ENCODE measurements at places on chromosomes 4 and X. TPM values are rescaled to one million over a fixed set of nuclear protein-coding genes. Genes with fewer than 3 reads are reported as not detected.

KLHL13 gene
- total RNA-seq, result 0.48 TPM

- DNase-seq, result no peak
These were observed 36.9 kb downstream of the RP2 start for GRCh38 chrX:46873746-46874145.

DNA sequence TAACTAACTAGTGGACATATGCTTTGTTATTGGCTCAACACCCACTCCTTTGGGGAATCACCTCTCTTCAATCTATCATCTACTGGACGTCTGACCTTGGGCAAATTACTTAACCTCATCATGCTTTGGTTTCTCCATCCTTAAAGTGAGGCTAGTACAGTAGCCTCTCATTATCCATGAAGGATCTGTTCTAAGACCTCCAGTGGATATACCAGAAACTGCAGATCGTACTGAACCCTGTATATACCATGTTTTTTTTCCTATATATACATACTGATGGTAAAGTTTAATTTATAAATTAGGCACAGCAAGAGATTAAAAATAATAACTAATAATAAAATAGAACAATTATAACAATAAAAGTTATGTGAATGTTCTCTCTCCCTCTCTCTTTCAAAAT, 56.2 kb downstream of the HMGB3 start:
- no peak for DNase-seq

DNA sequence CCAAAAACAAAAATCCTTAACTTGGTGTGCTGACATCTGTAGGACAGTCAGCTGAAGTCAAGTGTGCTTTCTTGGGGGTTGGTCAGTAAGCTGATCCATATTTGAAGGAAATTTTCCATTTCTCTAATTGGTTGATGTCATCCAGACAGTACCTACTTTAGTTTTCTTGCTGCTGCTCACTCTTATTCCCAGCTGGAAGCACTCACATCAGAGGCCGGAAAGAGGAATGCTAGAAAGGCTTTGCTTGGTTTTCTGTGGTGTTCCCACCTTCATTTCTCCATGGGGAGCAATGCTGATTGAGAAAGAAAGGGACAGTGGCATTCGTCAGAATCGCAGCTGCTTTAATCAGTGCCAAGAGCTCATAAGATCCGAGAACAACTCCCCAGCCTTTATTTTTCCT, 227.0 kb downstream of the C4orf33 start:
- DNase-seq, result no peak

- no peak for DNase-seq
These were observed 1.0 kb upstream of the DCK start for GRCh38 chr4:70992391-70992881.

DNA sequence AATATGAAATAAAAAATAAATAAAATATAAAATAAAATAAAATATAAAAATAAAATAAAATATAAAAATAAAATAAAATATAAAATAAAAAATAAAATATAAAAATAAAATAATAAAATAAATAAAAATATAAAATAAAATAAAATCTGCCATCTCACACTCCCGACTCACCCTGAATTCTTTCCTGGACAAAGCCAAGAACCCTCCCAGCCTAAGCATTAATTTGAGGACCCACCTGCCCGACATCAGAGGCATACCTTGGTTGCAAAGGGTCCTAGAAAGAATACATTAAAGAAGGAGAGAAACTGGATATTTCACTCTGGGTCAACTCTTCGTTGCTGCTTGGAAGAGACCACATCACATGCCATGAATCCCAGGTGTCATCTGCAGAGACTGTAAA, 138.3 kb downstream of the CRLF2 start:
- no peak for DNase-seq

DNA sequence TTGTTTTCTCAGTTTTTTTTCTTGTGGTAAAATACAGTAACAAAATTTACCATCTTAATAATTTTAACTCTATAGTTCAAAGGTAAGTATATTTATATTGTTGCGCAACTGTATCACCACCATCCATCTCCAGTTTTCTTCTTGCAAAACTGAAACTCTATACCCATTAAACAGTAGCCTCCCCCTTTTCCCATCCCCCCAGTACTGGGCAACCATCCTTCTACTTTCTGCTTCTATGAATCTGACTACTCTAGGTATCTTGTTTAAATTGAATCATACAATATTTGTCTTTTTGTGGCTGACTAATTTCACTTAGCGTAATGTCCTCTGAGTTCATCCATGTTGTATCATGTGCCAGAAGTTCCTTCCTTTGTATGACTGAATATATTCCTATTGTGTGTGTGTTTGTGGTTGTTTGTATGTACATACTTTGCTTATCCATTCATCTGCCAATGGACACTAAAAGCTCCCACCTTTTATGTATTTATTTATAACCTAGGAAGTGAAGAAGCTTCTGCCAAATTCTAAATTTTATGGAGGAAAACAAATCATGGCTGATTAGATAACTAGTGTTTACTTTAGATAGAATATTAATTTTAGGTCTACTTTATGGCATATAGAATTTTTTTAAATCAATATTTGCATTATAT, 10.0 kb downstream of the ABHD18 start:
- no peak for DNase-seq

CENPVL1 gene
- not detected for total RNA-seq

GRIA2 gene
- total RNA-seq, result not detected

DNA sequence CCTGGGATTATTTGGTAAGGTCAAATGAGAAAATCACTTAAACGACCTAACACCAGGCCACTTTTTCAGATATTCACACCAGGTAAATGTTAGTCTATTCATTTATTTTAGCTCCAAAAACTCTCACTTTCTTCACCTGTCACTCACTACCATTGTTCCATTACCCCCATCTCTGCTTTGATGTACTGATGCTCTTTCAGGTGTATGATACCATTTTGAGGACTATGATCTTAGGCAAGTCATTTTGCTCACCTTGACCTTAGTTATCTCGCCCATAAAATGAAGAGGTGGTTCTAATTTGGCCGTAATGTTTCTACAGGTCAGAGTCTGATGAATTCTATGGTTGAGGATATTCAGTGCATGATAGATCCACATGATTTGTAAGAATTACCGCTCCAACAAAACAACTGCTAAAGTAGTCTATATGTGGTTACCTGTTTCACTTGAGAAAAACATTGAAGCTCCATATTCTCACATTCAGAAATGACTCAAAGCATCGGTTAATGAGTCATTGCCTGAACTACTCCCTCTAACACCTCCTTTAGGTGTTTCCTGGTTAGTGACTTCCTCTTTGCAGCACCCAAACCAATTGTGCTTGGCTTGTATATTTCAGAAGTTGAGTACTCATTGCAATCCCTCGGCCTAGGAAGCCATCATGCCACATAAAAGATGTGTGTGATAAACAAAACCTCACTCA, 4.5 kb downstream of the DTHD1 start:
- peak; percentile 59 for DNase-seq

- peak; percentile 60 for DNase-seq
These were observed at the start of gene FGFR3 for GRCh38 chr4:1792832-1793495. FGFR3 (plus strand) TSS chr4:1793293; CDS start chr4:1793935, 642 bp downstream.

ADAM29 gene
- not detected for total RNA-seq

GRCh38 chr4:112514647-112515197, 1.3 kb downstream of the NEUROG2 start:
- no peak for DNase-seq

- no peak for DNase-seq
These were observed 75.0 kb downstream of the ZFYVE28 start for GRCh38 chr4:2343476-2343875.

TBX22 gene
- not detected for total RNA-seq

- no peak for DNase-seq
These were observed 3.9 kb downstream of the RIPPLY1 start for GRCh38 chrX:106899276-106899675.

BEND4 gene
- 0.09 TPM for total RNA-seq

FAM149A gene
- total RNA-seq, result 5.1 TPM

DNA sequence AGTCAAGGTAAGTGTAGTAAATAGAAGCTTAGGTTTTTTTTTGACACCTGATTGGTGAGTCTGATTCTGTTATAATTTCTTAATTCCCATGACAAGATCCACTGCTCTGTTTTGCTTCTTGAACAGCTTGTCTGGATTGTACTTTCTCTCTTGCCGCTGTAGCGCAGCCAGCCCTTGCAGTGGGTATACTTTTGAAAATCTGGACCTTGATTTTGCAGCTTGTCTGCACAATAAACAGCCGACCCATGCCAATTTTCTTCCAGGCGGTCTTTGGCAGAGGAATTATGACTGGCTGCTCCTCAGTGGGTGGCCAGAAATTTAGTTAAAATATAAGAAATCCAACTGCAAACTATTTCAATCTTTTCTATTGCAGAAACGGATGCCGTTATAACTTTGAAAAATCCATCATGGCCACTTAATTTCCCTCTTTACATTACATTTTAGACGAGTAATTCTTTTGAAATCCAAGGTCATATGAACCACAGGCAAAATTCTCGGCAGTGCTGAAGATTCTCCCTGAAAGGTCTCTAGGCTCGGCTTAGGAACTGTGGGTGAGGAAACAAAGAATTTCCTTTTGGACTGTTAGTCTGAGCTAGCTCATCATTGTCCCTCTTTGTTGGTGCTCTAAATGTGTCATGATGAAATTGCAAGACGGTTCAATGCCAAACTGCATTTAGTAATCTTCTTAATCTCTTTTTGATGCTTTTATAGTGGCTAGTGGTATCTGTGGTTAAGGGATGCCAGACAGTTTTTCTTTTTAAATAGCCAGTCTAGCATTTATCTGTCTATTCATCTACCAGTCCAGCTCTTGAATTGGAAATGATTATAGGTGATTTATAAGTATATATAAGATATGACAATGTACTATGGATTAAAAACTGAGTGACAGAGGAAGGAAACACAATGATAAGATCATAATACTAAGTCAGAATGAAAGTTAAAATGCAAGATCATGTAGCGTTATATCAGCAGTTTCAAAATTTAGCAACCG, 31.5 kb upstream of the PTTG2 start:
- DNase-seq, result no peak

DNA sequence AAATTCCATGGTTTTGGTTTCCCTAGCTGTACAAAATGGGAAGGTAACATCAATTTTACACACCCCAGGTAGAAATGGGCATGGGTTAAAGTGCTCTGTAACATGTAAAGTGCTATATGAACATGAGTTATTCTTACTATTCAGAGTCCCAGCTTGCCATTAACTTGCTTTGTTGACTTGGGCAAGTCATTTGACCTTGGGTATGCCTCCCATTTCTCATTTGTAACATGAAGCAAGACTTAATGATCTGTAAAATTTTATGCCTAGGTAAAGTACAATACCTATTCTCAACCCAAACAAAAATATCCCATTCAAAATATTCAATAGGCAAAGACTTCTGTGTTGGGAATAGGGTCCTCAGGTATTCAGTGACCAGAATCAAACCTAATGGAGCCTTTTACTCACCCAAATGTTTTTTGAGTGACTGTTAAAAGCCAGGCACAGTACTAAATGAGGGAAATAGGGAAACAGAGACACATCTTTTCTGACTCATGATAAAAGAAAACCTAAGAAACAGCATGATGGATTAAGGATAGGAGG, 126.6 kb downstream of the SH3RF1 start:
- DNase-seq, result no peak

DNA sequence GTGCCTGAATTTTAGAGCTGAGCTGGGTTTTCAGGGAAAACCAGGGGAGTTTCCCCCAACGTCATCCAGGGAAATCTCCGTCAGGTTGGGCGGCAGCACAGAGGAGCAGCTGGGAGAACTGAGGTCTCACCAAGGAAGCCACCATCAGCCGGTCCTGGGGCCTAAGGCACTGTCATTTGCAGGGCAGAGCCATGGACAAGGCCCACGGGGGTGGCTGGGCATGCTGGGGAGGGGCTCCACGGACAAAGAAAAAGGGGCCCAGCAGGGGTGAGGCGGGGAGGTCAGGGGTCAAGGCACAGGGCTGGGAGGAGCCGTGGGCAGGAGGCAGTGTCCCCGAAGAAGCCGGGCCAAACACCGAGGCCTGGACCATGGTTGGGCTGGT, 109.8 kb downstream of the HMX1 start:
- no peak for DNase-seq

SPIN2A gene
- total RNA-seq, result 0.64 TPM

DNA sequence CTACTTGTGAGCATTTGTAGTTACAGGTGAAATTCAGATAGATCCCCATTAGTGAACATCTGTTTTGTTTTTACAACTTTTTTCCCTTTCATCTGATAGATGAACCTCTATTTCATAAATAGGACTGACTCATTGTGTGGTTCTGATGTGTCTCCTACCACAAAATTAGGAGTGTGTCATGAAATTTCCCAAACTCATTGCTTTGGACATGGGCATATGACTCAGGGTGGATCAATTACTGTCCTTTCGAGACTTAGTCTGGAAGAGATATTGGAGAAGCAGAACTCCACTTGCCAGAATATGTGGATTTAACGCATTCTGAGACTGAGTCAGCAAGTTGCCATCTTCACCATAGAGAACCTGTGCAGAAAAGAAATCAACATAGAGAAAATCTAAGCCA, 53.5 kb upstream of the PCDH10 start:
- DNase-seq, result no peak

DNA sequence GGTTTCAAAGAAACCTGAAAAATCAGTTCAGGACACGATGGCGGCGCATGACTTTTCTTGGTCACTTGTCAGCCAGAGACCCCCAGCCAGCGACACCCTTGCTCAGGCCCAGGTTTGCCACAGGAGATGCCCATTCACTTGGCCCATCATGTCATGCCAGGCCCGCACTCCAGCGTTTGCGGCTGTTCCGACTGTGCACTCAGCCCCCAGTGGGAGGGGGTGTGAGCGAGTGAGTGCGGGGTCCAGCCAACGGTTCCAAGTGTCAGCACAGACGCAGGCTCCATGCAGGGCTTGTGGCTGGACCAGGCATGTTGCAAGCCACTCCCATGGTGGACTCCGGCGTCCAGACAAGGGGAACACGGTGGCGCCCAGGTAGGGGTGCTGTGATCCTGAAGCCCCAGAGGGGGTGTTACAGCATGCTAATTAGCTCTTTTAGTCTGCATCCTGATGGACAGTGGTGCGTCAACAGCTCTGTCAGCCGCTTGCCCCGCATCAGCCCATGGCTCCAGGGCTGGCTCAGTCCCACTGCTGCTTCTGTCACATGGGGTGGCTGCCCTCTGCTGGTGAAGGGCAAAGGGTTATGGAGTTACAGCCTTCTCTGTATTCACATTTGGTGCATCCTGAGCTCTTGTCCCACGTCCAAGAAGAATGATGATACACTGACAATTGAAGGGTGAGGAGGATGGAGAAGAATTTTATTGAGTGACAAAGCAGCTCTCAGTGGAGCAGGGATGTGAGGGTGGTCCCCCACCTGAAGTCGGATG, 3.7 kb upstream of the MAEA start:
- DNase-seq, result peak; percentile 62

GRCh38 chr4:139814323-139815015, 148.8 kb downstream of the MGST2 start:
- DNase-seq, result no peak
